ENCODE measurements at places on chromosomes 5 and 9.

- DNase-seq = no peak
Observed at GRCh38 chr5:159031513-159031912, 68.2 kb downstream of the EBF1 start.

GRCh38 chr9:4113711-4114110 is 186.2 kb downstream of the GLIS3 start:
- DNase-seq = no peak

GRCh38 chr5:16536246-16536645 is 70.6 kb upstream of the ZNF622 start:
- no peak for DNase-seq

- no peak for DNase-seq
Observed at GRCh38 chr9:93120846-93121315, 13.2 kb downstream of the NINJ1 start.

DNA sequence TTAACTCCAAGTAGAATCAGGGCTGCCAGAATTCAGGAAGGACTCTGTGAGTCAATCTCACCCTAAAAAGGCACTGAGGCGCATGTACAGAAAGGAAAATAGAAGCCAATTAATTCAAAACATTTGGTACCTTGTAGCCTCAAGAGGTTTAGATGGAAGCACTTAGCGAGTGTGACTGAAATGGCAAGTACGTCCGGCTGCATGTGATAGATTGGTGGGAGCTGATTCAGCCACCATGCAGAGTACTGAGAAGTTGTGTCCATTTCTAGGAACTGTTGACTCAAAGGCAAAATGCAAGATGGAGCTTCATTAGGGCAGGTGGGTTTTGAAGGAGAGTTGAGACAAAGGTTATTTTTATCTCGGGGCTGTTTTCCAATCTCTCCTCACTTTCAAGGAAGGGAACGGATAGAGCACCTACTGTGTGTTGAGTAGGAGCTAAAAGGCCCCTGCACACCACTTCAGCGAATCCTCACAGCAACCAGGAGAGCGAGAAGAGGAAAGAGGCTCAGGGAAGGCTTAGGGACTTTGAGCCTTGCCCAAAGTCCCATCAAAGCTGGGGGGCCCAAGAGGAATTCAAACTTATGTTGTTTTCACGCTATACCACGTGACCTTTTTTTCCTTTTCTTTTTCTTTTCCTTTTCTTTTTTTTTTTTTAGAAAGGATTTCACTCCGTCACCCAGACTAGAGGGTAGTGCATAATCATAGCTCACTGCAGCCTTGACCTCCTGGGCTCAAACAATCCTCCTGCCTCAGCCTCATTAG is 34.6 kb upstream of the CPEB4 start:
- peak; percentile 31 for DNase-seq

GRCh38 chr9:79279356-79279755 is 292.4 kb upstream of the TLE4 start:
- DNase-seq = no peak

- no peak for DNase-seq
Observed at GRCh38 chr5:127667926-127668325, 19.0 kb downstream of the CTXN3 start.

GRCh38 chr5:180328296-180329137 is 24.6 kb downstream of the GFPT2 start:
- peak; percentile 90 for DNase-seq

DNA sequence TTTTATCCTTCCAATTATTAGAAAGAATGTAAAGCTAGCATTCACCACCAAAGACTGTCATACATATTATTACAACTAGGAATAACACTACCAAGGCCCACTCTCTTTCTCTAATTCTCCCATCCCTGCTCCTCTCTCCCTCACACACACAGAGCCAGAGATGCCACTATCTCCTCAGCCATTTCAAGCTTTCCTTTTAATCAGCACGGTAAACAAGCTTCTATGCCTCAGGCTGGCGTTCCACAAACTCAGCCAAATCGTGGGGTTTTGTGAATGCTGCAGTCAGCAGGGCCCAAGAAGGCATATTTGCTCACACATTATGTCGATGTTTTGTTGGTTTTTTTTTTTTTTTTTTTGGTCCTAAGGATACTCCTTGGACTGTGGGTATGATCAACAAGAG is 979.9 kb upstream of the DMAC1 start:
- no peak for DNase-seq

GRCh38 chr9:33135470-33135958 is 31.6 kb downstream of the B4GALT1 start:
- DNase-seq = peak; percentile 74

DNA sequence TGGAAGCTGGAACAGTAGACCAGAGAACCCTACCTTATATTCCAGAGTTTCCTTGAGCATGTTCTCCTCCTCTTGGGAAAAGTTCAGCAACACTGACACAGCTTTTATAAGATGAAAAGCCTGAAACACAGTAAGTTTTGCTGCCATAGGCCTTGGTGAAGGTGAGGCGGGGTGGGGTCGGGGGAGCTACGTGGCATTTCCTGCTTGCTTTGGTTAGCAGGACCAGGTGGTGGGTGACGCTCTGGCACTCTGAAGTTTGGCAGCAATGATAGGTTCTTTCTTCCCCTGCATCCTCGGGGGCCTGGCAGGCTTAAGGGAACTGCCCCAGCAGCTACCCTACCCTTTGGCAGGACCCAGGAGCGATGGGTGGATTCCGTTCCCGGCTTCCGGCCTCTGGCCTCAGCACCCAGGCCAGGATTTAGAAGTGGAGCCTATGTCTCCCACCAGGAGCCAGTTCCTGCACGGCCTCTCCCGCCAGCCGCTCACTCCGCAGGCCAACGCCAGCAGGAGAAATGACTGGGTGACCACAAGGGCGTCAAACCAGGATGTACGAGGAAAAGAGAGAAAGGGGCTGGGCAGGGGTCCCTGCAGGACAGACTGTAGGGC is 19.3 kb downstream of the ARPC5L start:
- DNase-seq = no peak

- DNase-seq = no peak
Observed at GRCh38 chr5:38595132-38595745, 38.8 kb upstream of the LIFR start.

DNA sequence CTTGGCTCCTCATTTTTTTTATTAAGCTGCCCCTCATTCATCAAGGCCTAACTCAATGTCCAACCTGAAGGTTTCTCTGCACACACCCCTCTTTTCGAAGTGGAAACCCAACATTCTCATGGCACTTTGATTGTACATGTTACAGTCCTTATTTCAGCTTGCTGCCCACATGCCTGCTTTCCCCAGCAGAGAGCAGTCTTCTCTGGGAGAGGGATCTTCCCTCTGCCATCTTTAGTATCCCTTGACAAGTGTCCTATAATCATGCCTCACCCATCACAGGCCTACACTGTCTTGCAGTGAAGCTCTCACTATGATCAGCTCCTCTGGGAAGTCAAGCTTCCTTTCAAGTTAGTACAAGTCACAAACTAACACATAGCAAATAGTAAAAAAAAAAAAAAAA is 175.1 kb downstream of the ACER2 start:
- peak; percentile 1 for DNase-seq

DNA sequence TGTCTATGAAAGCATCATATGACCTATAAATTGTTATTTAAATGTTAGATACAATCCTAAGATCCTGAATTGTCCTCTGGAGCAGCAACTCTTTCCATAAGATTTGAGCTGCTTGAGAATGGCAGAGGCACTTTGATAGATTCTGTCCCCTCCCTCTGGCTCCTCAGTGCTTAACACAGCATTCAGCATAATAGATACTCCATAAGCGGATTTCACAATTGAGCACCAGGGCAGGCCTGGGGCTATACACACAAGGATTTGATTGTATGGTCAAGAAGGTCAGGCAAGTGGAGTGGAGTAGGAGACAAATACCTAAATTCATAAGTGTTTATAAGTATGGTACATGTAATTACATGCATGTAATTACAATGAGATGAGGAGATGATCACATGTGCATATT is 96.3 kb downstream of the FOXD1 start:
- no peak for DNase-seq

DNA sequence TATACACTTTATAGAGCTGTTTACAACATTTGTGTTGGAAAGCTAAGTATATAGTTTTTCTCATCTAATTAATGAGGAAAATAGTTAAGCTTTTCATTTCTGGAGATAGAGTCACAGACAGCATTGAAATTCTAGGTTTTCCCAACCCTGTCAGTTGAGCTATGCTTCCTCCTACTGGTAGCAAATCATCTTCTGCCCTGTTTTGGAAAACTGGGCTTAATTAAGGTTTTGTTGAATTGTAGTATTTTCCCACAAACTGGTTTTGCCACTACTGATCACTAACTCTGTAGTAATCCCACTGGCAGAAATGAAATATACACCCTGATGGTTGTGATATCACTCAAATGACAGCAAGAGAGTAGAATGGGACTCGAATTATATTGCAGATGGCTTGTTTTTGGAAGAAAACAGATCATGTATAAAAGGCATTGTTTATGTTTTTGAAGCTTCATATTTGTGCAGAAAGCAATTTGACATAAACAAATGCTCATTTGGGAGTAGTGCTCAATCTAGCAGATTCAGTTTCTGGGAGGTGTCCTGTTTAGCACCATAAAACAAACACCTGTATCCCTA is 46.6 kb downstream of the CD180 start:
- DNase-seq = no peak

GRCh38 chr5:147685993-147686392 is 96.5 kb downstream of the JAKMIP2 start:
- no peak for DNase-seq

DNA sequence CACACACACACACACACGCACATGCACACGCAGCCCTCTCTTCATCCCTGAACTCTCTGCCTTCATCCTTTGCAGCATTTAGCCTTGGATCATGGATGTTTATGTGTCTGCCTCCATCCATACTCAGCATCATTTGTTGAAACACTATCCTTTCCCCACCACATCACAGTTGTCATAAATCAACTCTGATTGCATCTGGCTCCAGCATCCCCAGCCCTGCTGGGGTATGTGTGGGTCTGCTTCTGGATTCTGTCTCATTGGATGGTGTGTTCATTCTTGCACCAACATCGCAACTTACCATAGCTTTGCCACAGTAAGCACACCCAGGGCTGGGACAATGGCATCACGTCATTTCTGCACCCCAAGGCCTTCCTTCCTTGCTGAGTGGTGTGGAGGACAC is 175.4 kb downstream of the RGS3 start:
- DNase-seq = no peak

GRCh38 chr5:178318382-178318781 is 85.8 kb upstream of the PHYKPL start:
- DNase-seq = no peak

- no peak for DNase-seq
Observed at GRCh38 chr5:97986069-97986468, 787.4 kb upstream of the RGMB start.

- DNase-seq = no peak
Observed at GRCh38 chr9:80376180-80376579, 804.4 kb downstream of the TLE4 start.

- no peak for DNase-seq
Observed at GRCh38 chr5:1732238-1732941, 67.2 kb downstream of the MRPL36 start.

- DNase-seq = no peak
Observed at GRCh38 chr5:74651710-74652109, 11.2 kb upstream of the ENC1 start.

DNA sequence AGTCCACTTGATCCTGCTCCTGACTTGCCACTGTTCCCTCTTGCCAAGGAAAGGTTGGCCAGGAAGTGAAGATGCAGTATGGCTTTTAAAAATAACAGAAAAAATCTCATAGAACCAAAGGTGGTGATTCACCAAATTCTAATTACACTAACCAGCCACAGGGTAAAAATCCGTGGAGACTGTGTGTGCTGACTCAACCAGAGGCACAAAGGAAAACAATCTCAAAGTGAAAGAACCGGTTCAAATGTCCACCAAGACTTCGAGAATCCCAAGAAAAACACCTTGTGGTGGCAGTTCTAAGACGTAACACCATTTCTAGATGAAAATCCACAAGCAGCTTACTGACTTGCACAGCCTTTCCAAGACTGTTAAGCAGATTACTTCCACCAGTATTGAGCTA is 279.1 kb downstream of the TLE1 start:
- DNase-seq = no peak

GRCh38 chr5:110909950-110910349 is 161.6 kb upstream of the TSLP start:
- DNase-seq = no peak

GRCh38 chr5:135429301-135430134 is 17.6 kb downstream of the DCANP1 start:
- peak; percentile 80 for DNase-seq

DNA sequence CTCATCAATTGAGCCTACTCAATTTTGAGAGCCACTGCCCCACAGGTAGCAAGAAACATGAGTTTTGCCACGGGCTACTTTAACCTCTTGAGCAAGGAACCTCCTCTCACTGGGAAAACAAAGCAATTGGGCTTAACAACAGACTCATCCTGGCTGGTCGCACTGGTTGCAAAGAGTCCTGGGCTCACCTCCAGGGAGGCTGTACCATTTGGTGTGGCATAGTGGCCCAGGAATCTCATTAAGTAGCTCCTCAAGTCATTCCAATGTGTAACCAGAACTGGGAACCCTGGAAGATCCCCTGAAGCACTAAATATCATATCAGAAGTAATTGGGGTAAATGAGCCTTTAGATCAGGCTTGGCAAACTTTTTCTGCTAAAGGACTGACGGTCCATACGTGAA is 78.5 kb downstream of the MYO10 start:
- DNase-seq = no peak

DNA sequence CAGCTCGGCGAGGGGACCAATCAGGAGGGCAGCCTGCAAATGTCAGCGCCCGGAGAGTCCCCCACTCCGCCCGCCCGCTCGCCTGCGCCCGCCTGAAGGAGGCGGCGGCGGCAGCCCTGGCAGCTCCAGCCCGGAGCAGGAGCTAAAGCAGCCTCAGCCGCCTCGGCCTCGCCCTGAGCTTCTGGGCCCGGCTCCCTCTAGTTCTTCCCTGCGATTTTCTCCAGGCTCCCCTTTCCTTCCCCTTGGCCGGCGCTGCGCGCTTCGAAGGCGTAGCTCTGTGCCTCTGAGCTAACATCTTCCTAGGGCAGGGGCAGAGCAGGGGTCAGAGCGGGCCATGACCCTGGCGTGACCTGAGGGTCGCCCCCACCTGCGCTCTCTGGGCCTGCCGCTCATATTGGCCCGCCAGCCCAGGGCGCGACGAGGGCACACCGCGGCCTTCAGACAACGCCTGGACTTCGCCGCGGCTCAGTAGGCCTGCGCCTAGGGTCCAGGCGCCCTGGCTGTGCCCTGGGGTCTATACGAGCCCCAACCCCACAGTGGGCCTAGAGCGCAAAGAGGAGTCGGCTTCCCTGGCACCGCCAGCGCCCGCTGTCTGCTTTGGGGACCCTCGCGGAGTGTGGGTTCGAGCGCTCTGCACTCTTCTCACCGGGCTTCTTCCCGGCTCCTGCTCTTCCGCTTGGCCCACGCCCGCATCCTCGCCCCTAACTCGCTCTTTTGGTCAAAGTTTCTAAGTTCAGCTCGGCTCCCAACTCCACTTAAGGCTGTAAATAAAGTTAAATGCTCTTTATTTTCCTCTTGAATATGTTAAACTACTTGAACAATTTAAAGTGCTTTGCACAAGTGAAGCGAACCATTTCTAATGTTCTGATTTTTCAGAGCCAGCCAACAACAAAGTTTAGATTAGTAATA is 504 bp upstream of the OTP start:
- DNase-seq = no peak

Data from inflammatory macrophage (primary cell).